Esophagus mucosa (tissue), 1 donor: ENCODE measurements at places on chromosomes 1 and 21. TPM values are rescaled to one million over a fixed set of nuclear protein-coding genes. Genes with fewer than 3 reads are reported as not detected.
A peak's percentile ranks its signal among the peaks of the same experiment; 100 is the strongest.

Gene OR2W3
- total RNA-seq = not detected

Gene ASPM
- total RNA-seq = 13.4 TPM

Gene PATJ
- 52.8 TPM for total RNA-seq

Gene GNG4
- total RNA-seq = 7.2 TPM

GRCh38 chr1:85319931-85320330 lies 43.5 kb upstream of the BCL10 start:
- peak; percentile 51 for ATAC-seq

GRCh38 chr21:33236013-33236686 lies 6.4 kb downstream of the IFNAR2 start:
- ATAC-seq = peak; percentile 15

GRCh38 chr1:24935615-24936484 lies 5.8 kb upstream of the RUNX3 start:
- ATAC-seq = no peak

GRCh38 chr1:86352086-86352485 lies 44.0 kb downstream of the ODF2L start:
- no peak for ATAC-seq

DNA sequence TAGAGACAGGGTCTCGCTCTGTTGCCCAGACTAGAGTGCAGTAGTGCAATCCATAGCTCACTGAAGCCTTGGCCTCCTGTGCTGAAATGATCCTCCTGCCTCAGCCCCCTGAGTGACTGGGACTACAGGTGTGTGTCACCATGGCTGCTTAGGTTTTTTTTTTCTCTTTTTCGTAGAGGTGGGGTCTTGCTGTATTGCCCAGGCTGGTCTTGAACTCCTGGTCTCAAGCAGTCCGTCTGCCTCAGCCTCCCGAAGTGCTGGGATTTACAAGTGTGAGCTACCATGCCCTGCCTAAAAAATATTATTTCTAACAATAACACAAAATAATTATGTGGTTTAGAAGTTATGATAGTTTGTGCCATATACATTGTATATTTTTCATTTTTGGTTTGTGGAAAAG lies 9.9 kb downstream of the CAMTA1 start:
- no peak for ATAC-seq

GRCh38 chr1:107867897-107868296 lies 97.1 kb downstream of the VAV3 start:
- ATAC-seq = no peak

DNA sequence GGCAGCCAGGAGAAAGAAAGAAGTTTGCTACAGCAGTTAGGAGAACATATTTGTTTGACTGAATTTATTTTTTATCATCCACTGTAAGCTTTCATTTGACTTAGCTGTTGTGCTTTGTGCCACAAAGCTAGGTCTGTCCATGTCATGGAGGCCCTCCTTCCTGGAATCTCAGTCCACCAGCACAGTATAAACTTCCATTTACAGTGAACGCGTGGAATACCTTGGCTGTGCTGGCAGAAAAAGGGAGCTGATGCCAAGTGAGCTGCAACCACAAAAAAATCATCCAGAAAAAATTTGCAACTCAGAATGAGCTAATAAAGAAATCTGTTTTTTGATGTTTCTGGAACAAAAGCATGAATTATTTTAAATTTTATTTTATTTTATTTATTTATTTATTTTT lies 72.6 kb downstream of the ATP6V1G3 start:
- ATAC-seq = no peak

DNA sequence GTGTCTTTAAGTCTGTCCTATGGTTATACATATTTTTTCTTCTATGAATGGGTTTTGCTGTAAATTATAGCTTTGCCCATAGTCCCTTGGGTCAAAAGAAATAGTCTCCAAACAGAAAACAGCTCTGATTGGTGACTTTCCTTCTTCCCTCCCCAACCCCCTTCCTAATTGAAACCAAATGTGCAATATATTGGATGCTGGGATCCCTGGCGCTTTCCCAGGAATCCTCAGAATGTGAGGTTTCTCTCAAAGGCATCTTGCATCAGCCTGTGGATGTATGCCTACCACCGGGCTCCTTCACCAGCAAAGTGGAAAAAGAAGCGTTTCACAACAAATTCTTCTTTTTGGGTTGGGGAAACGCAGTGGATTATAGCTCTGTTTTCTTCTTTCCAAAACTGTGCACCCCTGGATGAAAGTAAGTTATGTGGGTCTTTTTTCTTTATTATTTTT lies at the start of gene DDR2:
Gene DDR2, plus strand, starts transcription at position 248 of the 450 bp plus-strand sequence. CDS start 86,600 bp downstream, outside the sequence.
- no peak for ATAC-seq

GRCh38 chr1:53361541-53361961 lies 33.7 kb upstream of the LRP8 start:
- ATAC-seq = no peak
